Prostate gland (tissue), 2 donors: ENCODE measurements at places on chromosomes 2 and 18. TPM values are rescaled to one million over a fixed set of nuclear protein-coding genes. Genes with fewer than 3 reads are reported as not detected.

MYO3B gene
- total RNA-seq, result 0.74 TPM

SCN7A gene
- 6.3 TPM for total RNA-seq

DNA sequence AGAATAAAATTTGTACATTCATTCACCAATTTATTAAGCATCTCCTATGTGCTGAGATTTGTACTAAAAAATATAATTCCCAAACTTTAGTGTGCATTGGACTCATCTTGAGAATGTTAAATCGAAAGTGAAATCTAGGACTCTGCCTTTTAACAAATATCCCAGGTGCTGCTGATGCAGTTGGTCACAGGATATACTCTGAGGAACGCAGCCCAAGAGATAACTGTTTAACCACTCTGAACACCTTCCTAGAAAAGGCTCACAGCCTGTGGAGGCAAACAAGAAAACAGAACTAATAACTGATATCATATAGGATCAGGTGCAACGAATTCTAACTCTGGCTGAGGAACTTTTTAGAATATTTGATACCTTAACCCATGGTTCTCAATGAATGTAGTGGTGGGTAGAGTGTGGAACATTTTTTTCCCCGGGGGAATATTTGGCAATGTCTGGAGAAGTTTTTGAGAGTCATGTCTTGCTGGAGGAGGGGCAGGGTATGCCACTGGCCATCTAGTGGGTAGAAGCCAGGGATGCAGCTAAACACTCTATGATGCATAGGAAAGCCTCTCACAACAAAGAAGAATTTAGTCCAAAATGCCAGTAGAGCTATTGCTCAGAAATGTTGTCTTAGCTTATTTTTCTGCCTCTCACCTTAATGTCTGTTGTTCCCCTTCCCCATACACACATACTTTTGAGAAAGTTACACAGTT is 96.5 kb downstream of the EHBP1 start:
- H3K36me3 ChIP-seq, result no peaks in the 10 kb centered on the region
- no peak overlapping the region for H3K27ac ChIP-seq
- no peak overlapping the region for H3K4me3 ChIP-seq
- no peak for DNase-seq

- no peaks in the 10 kb centered on the region for H3K27me3 ChIP-seq
- no peak for DNase-seq
- no peaks in the 10 kb centered on the region for H3K4me1 ChIP-seq
- H3K36me3 ChIP-seq, result no peaks in the 10 kb centered on the region
- no peak overlapping the region for H3K4me3 ChIP-seq
Observed at GRCh38 chr2:227430639-227431038, 41.3 kb upstream of the AGFG1 start.

DNA sequence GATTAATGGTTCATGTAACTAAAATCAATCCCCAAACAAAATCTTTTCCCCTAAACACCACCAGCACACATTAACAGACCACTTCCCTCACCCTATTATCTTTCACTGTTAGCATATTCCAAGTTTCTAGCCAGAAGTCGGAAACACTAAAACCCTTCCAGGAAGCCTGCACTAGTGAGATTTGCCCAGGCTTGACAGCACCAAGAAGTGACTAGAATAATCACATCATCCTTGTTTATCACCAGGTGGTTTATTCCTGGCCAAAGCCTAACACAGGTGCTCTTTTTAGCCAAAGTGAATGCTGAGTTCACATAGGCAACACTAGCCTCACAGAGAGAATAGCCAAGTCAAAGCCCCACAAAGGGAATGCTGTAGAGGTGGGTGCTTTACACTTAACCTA is 221.2 kb upstream of the HNRNPA3 start:
- H3K4me1 ChIP-seq, result no peaks in the 10 kb centered on the region
- no peak overlapping the region for H3K4me3 ChIP-seq
- no peaks in the 10 kb centered on the region for H3K27me3 ChIP-seq
- no peak overlapping the region for H3K27ac ChIP-seq

- H3K4me1 ChIP-seq, result no peaks in the 10 kb centered on the region
- H3K36me3 ChIP-seq, result no peaks in the 10 kb centered on the region
- no peak overlapping the region for H3K27ac ChIP-seq
- H3K4me3 ChIP-seq, result no peak overlapping the region
- DNase-seq, result no peak
Observed at GRCh38 chr2:3117650-3118216, 259.9 kb downstream of the EIPR1 start.

DNA sequence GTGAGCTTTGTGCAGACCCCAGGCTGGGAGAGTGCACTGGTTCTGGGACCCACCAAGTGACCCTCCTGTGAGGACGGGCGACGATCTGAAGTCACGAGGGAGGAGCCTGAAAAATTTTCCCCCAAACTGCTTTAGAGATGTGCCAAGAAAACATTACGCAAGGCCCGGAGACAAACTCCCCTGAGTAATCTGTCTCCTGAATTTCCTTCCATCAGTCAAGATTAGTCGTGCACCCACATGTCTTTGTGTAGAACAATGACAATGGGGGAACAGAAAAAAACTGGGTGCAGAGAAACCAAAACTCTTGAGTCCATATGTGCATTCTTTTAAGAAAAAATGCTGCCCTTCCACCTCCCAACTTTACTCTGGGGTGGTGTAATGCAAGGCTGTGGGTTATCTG is 12.6 kb upstream of the NCK2 start:
- H3K27ac ChIP-seq, result no peak overlapping the region
- H3K4me3 ChIP-seq, result no peak overlapping the region
- DNase-seq, result no peak
- H3K4me1 ChIP-seq, result no peaks in the 10 kb centered on the region
- H3K27me3 ChIP-seq, result no peaks in the 10 kb centered on the region

SAG gene
- total RNA-seq, result not detected

GRCh38 chr2:45276914-45277313 is 267.7 kb upstream of the SIX2 start:
- no peak for DNase-seq
- no peak overlapping the region for H3K4me3 ChIP-seq

DNA sequence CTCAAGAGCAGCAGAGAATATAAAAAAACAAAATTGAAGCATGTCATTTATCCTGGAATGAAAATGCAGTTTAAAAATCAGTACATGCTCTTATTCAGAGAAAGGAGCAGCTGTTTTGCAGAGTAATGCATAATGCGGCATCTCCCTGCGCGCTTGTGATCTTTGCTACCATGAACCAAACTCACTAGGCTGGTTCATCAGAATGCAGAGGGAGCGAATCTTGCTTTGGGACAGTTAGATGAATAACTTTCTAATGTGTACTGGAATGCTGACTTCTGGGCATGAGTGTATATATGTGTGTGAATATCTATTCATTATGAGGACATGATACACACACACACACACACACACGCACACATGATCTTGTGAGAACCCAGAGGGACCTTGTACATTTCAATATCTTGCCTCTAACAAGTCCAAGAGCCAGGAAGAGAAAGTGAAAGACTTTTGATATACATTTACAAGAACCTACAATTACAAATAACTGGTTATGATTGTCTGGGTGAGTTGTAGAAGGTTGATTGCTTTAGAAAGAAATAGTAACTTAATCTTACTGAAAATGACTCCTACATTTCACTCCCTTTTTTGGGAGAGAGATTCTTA is 54.1 kb upstream of the THOC1 start:
- no peaks in the 10 kb centered on the region for H3K4me1 ChIP-seq
- no peak for DNase-seq
- H3K27ac ChIP-seq, result no peak overlapping the region
- no peaks in the 10 kb centered on the region for H3K27me3 ChIP-seq
- no peak overlapping the region for H3K4me3 ChIP-seq

DCDC2C gene
- total RNA-seq, result not detected

RND3 gene
- total RNA-seq, result 26.2 TPM

FOXI3 gene
- not detected for total RNA-seq

DNA sequence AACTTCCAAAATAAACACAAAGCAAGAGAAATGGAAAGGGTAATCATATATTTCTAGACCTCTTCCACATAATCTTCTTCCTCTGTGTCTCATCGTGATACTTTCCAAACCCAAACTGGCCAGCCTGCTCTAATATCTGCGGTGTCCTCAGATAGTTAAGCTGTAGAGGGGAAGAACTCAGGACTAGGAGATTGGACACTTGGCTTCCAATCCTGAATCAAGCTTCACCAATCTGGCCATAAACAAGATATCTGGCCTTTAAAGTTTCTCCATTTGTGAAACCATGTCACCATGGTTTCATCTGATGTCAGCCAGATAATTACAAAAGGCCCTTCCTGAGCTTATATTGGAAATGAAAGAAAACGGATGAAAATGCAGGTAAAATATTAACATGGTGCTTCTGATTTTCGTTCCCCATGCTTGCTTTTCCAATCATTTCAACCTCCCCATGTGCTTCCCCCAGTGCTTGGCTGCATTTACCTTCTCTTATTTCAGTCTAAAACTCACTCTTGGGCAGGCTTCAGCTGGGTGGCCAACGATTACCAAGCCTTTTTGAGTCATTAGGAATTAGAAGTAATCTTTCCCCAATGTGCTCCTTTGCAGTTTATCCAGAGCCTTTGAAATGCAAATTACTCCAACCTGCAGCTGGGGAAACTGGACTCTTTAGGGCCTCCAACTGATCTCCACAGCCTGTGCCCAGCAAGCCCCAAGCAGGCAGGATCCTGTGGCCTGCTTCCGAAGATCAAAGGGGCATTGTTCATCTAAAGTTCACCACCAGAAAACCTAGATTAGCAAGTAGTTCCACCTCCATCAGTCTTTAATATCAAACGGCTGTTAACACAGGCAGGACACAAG is 44.5 kb upstream of the MYCN start:
- no peaks in the 10 kb centered on the region for H3K27me3 ChIP-seq
- DNase-seq, result no peak
- no peaks in the 10 kb centered on the region for H3K36me3 ChIP-seq
- no peak overlapping the region for H3K4me3 ChIP-seq
- peaks cover 3% of the 10 kb centered on the region for H3K4me1 ChIP-seq

ZNF142 gene
- total RNA-seq, result 25.5 TPM

DNA sequence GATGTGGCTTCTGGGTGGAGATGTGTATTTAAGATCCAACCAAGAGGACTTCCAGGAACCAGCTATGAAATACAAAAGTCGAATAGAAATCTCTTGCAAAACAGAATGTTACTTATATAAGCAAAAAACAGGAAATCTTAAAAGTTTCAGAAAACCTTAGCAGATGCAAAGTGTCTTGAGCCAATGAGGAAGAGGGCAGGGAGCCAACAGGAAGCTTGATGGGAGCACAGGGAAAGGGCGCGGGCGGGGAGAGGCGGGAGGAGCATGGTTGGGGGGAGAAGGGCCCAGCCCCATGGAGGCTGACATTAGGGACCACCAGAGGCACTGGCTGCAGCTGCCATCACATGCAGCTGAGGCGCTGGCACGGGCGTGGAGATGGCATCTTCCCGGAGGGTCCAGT is 203.3 kb downstream of the SNTG2 start:
- no peak overlapping the region for H3K27ac ChIP-seq
- H3K27me3 ChIP-seq, result no peaks in the 10 kb centered on the region
- no peak overlapping the region for H3K4me3 ChIP-seq
- H3K4me1 ChIP-seq, result no peaks in the 10 kb centered on the region
- DNase-seq, result peak; percentile 21

- H3K27ac ChIP-seq, result peak overlapping the region; percentile 64
- H3K36me3 ChIP-seq, result no peaks in the 10 kb centered on the region
- H3K27me3 ChIP-seq, result no peaks in the 10 kb centered on the region
- no peaks in the 10 kb centered on the region for H3K4me1 ChIP-seq
- no peak for DNase-seq
Observed at GRCh38 chr2:70029814-70030409, 57.4 kb upstream of the PCBP1 start.

DNA sequence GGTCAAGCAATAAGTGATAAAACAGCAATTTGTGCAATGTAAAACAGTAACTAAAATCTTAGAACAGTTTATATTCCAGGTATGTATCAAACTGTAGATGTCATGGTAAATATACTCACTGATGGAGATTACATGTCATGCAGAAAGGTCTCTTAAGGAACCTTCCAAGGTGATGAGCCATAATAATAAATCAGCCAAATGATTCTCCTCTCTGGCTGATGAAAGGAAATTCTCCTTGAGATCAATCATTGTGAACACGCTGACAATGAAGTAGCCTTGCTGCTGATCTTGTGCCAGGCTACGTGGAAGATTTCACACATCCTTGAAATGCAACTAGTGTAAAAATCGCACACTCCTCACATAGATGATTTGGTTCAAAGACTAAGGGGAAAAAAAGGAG is 392.5 kb upstream of the CDH7 start:
- no peaks in the 10 kb centered on the region for H3K4me1 ChIP-seq
- H3K27ac ChIP-seq, result no peak overlapping the region
- H3K4me3 ChIP-seq, result no peak overlapping the region
- no peak for DNase-seq

ANKRD30BL gene
- total RNA-seq, result 3.0 TPM

DNA sequence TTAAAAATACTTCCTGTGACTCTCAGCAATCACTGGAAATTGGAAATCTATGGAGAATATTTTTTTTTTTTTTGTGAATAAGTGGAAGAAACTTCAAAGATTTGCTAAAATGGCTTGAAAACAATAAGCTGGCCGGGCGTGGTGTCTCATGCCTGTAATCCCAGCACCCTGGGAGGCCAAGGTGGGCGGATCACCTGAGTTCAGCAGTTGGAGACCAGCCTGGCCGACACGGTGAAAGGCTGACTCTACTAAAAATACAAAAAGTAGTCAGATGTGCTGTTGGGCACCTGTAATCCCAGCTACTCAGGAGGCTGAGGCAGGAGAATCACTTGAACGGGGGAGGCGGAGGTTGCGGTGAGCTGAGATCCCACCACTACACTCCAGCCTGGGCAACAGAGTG is 155.5 kb upstream of the CAVIN2 start:
- H3K36me3 ChIP-seq, result no peaks in the 10 kb centered on the region
- H3K27me3 ChIP-seq, result no peaks in the 10 kb centered on the region
- H3K27ac ChIP-seq, result no peak overlapping the region

DNA sequence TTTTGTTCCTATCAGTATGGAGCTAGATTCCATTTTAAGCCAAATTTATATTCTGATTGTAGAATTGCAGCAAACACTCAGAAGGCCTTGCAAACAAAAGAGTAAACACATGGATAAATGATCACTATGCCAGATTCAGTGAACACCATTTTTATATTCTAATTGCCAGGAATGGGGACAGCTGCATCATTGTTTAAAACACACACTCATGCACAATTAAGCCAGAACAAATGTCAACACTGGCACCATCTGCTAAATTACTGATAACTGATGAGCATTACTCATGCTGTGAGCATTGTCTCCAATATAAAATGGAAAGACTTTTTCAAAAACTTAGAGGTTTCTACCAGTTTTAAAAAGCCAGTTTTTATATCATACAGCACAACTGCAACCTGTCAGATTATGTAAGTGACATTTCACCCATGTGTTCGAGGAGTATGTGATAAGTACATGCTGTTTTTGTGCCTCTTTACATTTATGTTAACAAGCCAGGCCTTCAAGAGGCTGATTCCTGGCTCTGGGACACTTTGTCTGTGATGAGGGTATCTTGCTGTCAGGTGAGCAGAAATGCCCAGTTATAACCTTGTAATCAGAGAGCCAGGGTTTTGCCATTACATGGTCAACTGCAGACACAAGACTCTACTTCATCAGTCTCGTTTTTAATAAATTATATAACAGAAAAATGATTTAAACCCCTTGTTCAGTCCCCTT is 4.4 kb upstream of the ST8SIA5 start:
- DNase-seq, result no peak
- H3K36me3 ChIP-seq, result no peaks in the 10 kb centered on the region
- no peak overlapping the region for H3K27ac ChIP-seq
- H3K27me3 ChIP-seq, result peaks cover 4% of the 10 kb centered on the region

GRCh38 chr18:23883277-23883790 is 131.2 kb upstream of the TTC39C start:
- no peaks in the 10 kb centered on the region for H3K36me3 ChIP-seq
- no peak overlapping the region for H3K4me3 ChIP-seq
- DNase-seq, result peak; percentile 85
- H3K4me1 ChIP-seq, result peaks cover 5% of the 10 kb centered on the region
- H3K27ac ChIP-seq, result peak overlapping the region; percentile 87
- no peaks in the 10 kb centered on the region for H3K27me3 ChIP-seq
